ENCODE measurements at places on chromosomes 1 and 21.

DNA sequence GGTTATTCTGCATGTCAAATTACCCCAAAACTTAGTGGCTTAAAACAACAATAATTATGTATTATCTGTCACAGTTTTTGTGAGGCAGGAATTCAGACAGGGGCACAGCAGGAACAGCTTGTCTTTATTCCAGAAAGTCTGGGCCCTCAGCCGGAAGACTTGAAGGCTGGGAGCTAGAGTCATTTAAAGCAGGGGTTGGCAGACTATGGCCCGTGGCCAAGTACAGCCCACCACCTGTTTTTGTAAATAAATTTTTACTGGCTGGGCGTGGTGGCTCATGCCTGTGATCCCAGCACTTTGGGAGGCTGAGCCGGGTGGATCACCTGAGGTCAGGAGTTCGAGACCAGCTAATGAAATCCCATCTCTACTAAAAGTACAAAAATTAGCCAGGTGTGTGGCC is 39.6 kb upstream of the KDM4A start:
- no peak for DNase-seq

DNA sequence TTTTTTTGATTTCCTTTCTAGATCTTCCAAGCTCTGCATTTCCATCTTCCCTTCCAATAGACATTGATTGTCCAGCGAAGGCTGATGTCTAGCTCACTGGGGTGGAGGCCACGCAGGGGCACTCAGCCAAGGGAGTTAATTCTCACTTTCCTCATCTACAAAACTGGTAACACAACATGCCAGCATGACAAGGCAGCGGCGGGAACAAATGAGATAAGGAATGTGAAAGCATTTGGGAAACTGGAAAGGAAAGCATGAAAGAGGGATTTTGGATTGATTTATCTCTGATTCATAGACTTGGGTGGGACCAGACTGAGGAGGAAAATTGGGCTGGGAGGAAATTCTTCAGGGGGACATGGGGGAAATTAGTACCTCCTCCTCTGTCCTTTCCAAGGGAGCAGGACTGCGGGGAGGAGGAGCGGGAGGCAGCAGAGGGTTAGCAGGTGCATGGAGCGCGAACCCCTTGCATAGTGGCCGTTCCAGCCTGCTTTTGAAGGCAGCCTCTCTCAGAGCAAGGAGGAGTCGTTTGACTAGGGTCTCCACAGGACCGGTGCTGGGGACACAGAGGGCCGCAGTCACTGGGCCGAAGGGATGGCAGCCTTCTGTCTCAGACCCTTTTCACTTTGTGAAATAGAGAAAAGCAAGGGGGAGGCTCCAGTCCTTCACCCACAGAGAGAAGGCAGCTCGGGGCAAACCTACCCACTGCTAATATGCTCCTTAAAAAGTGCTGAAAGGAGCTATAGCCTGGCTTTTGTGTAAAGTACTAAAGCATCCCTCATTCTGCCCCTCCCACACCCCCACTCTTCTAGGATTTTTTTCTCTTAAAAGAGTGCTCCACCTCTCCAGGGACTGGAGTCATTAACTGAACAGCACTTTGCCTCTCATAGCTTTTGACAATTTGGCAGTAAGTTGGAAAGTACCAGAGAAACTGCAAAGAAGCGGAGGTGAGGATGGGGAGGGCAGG is 89.2 kb downstream of the PLXNA2 start:
- DNase-seq, result no peak

- DNase-seq, result no peak
Measured at GRCh38 chr1:114092186-114093062, 61.2 kb downstream of the SYT6 start.

- no peak for DNase-seq
Measured at GRCh38 chr1:185267301-185267700, 49.7 kb downstream of the IVNS1ABP start.

DNA sequence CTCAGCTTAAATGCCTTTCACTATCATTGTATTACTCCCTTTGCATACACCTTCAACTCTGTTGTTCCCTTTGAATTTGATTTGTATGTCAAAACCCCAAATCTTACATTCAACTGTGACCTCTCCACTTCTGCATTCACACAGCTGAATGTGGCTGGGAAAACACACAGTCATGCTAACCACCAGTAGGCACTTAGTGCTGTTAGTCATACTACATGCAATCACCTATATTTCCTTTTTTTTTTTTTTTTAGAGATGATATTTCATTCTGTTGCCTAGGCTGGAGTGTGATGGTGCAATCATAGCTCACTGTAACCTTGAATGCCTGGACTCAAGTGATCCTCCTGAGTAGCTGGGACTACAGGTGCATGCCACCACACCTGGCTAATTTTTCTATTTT is 16.2 kb downstream of the BTBD8 start:
- DNase-seq, result no peak

DNA sequence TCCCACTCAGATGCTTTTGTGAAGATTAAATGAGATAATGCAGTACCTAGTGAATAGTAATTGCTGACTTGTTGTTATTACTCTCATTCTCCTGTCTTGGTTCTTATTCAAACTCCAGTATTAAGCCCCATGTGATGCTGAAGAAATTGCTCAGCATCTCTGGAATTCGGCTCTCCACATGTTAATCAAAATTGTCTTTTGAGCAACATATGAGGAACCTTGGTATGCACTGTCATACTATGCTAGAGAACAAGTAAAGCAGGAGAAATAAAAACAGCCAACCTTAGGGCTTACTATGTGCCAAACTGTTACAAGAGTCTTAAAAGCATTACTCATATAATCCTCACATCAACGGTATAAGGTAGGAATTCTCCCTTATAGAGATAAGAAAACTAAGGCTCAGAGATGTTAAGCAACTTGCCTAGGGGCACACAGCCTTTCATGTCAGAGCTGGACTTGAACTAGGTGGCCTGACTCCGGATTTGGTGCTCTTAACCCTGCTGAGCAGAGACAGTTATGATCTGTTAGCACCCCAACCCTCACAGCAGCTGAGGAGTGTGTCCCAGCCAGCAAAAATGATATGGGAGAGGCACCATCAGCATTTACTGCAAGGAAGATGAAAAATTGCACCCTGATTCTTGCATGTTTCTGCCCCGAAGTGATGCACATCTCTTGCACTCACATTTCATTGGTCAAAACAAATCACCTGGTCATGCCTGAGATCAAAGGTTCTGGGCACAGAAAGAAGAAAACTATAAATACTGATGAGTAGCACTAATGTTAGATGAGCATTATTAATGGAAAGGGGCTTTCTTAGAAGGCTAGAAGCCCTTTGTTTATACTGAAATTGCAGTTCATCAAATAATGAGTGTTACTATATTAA is 102.3 kb downstream of the OMA1 start:
- DNase-seq, result no peak

DNA sequence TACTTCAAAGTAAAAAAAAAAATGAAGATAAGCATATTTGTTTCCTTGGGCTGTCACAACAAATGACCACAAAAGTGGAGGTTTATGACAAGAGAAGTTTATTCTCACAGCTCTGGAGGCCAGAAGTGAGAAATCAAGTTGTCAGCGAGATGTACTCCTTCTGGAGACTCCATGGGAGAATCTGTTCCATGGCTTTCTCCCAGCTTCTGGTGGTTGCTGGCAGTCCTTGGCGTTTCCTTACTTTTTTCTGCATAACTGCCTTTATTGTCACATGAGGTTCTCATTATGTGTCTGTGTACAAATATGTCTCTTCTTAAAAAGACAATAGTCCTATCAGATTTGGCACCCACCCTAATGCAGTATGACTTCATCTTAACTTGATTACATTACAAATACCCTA is 398.3 kb downstream of the KCNT2 start:
- no peak for DNase-seq

- DNase-seq, result no peak
Measured at GRCh38 chr21:46616050-46616449, 11.2 kb upstream of the S100B start.

DNA sequence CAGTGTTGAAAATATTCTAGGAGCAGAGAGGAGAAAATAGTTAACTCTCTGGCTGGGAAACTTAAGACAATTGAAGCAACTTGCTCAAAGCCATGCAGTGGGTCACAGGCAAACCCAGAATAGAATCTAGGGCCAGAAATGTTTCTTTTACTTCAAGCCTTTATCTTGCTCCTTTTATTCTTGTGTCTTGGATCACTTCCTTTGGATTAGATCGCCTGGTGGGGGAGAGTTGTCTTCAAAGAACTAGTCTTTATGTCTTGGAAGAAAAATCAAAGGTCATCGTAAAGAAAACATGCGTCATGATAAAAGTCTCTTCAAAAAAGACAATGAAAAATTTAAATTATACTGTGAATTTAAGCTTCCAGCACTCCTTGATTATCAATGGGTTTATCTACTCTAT is 493.6 kb upstream of the USP24 start:
- no peak for DNase-seq

GRCh38 chr1:97013136-97013535 is 291.6 kb downstream of the PTBP2 start:
- DNase-seq, result no peak

DNA sequence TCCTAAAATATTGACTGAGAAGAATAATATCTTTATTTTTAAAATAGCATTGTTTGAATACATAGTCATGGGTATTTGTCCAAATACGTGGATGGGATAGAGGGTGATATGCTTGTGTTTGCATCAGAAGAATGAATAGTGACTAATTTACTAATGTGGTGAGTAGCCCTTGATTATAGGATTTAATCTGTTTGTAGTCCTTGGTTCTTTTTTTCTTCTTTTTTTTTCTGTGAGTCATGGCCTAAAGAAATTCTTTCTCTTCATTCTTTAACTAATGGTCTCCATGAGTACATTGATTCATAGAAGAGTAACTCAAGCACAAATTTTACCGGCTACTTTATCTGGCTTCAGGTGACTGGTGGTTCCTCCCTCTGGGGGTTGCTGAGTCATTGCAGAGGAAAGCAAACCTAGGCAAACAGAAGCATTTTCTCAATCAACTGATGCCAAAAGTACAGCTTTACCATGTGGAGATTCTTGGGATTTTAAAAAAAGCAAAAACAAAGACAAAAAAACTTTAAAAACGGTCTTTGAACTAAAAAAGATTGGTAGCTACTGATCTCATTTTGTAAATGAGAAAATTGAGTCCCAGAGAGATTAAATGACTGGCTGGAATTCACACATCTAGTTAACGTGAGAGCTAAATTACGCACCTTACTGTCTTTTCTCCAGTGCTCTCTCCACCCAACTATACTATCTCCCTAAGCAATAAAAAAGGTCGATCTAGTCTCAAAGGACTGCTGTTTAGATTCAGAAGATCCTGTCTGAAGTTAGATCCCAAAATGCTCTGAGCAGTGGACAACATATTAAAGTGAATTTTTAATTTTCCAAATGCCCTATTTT is 40.5 kb downstream of the AK5 start:
- no peak for DNase-seq

GRCh38 chr1:53037159-53037558 is 24.9 kb upstream of the PODN start:
- DNase-seq, result no peak

DNA sequence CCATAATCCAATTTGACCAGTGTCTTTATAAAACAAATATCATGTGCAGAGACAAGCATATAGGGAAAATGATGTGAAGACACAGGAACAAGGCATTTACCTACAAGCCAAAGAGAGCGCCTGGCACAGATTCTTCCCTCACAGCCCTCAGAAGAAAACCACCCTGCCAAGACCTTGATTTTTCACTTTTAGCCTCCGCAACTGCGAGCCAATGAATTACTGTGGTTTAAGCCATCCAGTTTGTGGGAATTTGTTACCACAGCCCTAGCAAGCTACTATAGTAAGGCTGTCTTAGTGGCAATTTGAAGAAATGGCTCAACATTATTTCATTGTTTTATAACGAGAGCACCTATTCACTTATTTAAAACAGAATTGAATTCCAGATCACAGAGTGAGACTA is 85.7 kb upstream of the CCDC190 start:
- DNase-seq, result no peak
